Spinal cord (tissue), 10 donors: ENCODE measurements at places on chromosomes 12 and 14. TPM values are rescaled to one million over a fixed set of nuclear protein-coding genes. Genes with fewer than 3 reads are reported as not detected.
A peak's percentile ranks its signal among the peaks of the same experiment; 100 is the strongest.

The CLEC2A gene
- not detected for polyA plus RNA-seq

DNA sequence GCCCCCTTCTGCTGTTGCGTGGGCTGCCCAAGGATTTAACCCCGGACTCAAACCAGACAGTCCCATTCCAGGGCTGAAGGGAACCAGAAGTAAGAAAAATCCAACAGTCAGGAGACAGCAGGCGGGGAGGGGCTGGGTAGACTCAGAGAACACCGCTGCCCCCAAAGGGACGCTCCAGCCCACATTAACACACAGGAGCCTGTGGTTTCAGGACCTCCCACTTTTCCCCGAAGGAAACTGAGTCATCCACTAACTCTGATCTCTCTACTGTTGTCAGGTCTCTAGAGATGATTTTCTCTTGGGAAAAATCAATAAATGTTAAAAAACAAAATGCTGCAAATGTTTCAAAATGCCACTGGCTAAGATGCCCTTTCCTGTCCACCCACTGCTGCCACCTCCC is 41.6 kb downstream of the FBXO21 start:
- H3K27ac ChIP-seq, result no peak overlapping the region
- H3K4me3 ChIP-seq, result no peak overlapping the region
- no peaks in the 10 kb centered on the region for H3K27me3 ChIP-seq
- H3K4me1 ChIP-seq, result peaks cover 6% of the 10 kb centered on the region
- peaks cover 48% of the 10 kb centered on the region for H3K36me3 ChIP-seq
- no peak for DNase-seq

DNA sequence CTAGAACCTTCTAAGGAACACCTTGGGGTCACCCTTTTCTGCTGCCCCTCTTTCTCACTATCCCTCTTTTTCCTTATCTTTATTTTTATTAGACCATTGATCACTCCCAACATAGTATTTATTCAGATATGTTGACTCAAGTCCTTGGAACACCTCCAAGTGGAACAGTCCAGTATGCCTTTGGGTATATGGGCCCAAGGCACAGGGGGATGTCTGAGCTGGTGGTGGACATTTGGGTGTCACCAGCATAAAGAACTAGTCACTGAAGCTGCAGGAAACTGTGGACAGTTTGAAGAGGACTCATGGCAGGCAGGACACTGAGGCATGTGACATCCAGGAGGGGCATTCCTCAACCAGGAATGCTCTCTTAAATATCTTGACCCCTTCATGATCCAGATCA is 105.6 kb downstream of the VEZT start:
- no peak overlapping the region for H3K27ac ChIP-seq
- H3K27me3 ChIP-seq, result no peaks in the 10 kb centered on the region
- no peak for DNase-seq
- no peak overlapping the region for H3K4me3 ChIP-seq
- H3K4me1 ChIP-seq, result no peaks in the 10 kb centered on the region

DNA sequence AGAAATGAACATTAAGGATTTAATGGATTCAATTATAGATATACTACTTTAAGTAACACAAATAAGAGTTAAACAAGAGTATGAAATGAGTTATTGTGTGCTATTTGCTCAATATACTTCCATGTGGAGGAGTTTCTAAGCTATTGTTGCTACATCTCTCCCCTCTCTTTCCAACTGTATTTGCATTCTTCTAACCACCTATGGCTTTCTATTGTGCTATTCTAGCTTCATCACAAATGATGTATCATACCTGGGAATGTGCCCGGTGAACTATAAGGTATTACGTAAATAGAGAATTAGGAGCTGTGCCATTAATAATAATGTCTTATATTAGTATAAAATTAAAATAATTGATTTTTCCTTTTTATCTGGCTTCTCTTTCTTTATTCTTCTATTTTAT is 87.1 kb upstream of the PLEKHG7 start:
- no peaks in the 10 kb centered on the region for H3K27me3 ChIP-seq
- H3K4me1 ChIP-seq, result no peaks in the 10 kb centered on the region
- no peak overlapping the region for H3K4me3 ChIP-seq
- no peak for DNase-seq

GRCh38 chr12:116434155-116435011 is 124.8 kb upstream of the MAP1LC3B2 start:
- peaks cover 26% of the 10 kb centered on the region for H3K4me1 ChIP-seq
- no peak for DNase-seq
- H3K27ac ChIP-seq, result peak overlapping the region; percentile 89
- no peak overlapping the region for H3K4me3 ChIP-seq
- no peaks in the 10 kb centered on the region for H3K27me3 ChIP-seq
- no peaks in the 10 kb centered on the region for H3K36me3 ChIP-seq

DNA sequence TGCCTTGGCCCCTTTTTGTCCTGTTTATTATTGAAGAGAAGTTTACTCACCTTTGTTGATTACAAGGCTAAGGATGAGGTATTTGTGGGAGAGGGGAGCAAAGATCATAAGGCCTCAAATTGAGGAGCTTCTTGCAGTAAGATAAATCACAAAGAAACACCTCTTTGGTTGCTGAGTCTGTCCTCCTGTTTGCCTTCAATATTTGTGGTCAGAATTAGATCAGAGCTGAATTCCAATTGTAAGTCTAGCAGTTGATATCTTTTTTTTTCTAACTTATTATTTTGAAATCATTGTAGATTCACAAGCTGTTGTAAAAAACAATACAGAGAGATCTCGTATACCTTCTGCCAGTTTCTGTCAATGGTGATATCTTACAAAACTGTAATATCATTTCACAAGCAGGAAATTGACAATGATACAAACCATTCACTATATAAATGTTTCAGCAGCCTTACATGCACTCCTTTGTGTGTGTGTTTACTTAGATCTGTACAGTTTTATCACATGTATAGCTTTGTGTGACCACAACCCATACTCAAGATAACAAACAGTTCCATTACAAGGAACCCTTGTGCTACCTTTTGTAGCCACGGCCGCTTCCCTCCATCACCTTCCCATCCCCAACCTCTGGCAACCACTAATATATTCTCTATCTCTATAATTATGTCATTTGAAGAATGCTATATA is 97.4 kb downstream of the KICS2 start:
- peaks cover 10% of the 10 kb centered on the region for H3K36me3 ChIP-seq
- no peaks in the 10 kb centered on the region for H3K4me1 ChIP-seq
- no peak overlapping the region for H3K4me3 ChIP-seq
- no peaks in the 10 kb centered on the region for H3K27me3 ChIP-seq
- no peak overlapping the region for H3K27ac ChIP-seq

The SLC25A21 gene
- polyA plus RNA-seq, result 2.2 TPM

- H3K4me3 ChIP-seq, result no peak overlapping the region
- no peaks in the 10 kb centered on the region for H3K27me3 ChIP-seq
- no peaks in the 10 kb centered on the region for H3K36me3 ChIP-seq
- no peak for DNase-seq
Observed at GRCh38 chr12:7512553-7512952, 9.0 kb upstream of the CD163 start.

The SLC6A13 gene
- 33.6 TPM for polyA plus RNA-seq

The DCAF5 gene
- polyA plus RNA-seq, result 46.8 TPM

DNA sequence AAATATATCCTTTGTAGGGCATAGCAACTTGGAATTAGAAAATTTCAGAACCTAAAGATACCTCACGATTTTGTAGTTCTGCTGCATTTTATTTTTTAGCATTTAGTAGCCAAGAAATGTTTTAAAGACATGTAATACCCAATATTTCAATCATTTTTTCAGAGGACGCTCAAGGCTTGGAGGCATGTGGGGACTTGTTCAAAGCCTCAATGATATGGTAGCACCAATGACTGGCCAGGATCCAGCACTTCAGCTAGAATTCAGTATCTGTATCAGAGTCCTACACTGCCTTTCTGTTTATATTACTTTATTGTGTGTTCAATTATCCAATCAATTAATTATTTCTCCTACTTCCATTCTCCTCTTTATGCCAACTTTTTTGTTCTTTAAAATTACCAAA is 154.8 kb upstream of the NEDD1 start:
- no peak overlapping the region for H3K4me3 ChIP-seq
- H3K27ac ChIP-seq, result no peak overlapping the region
- H3K36me3 ChIP-seq, result no peaks in the 10 kb centered on the region
- no peaks in the 10 kb centered on the region for H3K4me1 ChIP-seq

DNA sequence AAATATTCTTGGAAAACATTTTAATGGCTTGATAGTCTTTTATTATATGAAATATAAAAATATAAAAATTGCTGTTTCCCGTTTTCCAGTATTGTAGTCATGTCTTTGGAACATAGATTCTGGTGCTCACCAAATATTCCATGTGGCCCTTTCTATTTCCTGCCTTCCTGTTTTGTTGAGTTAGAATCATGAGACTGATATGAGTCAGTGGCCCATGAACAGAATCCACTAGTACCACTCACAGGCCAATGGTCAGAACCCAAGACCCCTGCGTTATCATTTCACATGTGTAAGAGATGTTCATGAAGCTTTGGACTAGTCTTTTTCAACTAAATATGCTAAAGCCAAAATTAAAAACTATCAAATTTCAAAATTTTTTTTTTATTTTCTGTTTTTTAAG is 56.9 kb downstream of the BICD1 start:
- no peak overlapping the region for H3K4me3 ChIP-seq
- no peaks in the 10 kb centered on the region for H3K4me1 ChIP-seq
- no peak overlapping the region for H3K27ac ChIP-seq
- no peaks in the 10 kb centered on the region for H3K27me3 ChIP-seq

DNA sequence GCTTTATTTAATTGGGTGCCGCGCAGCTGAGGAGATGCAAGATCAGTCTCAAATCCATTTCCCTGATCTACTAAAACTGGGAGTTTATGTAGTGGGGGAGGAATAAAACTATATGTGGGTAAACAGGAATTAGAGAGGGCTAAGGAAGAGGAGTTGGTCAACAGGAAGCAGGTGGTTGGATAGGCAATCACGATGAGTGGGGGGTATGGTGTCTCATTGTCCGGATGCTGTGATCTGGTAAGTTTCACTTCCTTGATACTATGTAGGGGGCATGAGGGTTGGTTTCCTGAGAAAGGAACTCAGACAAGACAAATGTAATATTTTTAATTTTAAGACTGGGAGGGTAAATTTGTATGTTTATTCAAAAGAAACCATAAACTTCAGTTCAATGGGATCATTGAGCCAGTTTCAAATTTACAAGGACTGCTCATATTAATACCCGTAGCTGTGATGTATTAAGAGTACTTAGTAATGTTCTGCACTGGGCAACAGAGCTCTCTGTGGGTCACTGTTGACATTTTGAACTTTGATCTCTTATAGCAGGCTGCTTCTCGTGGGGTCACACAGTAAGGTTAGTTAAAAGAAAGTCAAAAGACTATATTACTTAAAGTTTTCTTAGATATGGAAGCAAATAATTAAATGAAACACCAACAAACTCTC is 786.2 kb upstream of the FBXO33 start:
- H3K4me1 ChIP-seq, result no peaks in the 10 kb centered on the region
- peaks cover 2% of the 10 kb centered on the region for H3K36me3 ChIP-seq
- no peak for DNase-seq
- H3K27me3 ChIP-seq, result no peaks in the 10 kb centered on the region
- no peak overlapping the region for H3K4me3 ChIP-seq
